Esophagus squamous epithelium (tissue), 5 donors: ENCODE measurements at places on chromosomes 5 and 9.

GRCh38 chr5:111511831-111512374 is 432 bp downstream of the STARD4 start:
- no peak for DNase-seq

- DNase-seq, result no peak
These were observed 24.9 kb upstream of the GADD45G start for GRCh38 chr9:89579741-89580385.

DNA sequence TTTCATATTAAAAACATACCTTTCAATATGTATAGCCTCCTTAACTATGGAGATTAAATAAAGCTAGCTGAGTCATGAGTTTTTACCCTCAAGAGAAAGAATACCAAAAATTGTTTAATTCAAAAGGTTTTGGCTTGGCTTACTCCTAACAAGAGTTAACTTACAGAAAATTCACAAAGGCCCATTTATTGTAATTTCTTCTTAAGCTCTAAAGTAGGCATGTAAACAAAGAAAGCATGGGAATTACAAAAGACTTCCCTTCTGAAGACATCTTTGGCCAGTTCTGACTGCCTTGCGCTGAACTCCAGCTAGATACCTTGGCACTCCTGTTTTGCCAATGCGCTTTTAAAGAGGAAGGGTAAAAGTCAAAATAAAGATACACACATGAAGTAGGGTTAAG is 28.2 kb downstream of the PUM3 start:
- DNase-seq, result no peak

- DNase-seq, result no peak
These were observed 152.1 kb downstream of the GNA14 start for GRCh38 chr9:77495834-77496671.

- no peak for DNase-seq
These were observed 758 bp upstream of the PDCD1LG2 start for GRCh38 chr9:5509573-5509972.

DNA sequence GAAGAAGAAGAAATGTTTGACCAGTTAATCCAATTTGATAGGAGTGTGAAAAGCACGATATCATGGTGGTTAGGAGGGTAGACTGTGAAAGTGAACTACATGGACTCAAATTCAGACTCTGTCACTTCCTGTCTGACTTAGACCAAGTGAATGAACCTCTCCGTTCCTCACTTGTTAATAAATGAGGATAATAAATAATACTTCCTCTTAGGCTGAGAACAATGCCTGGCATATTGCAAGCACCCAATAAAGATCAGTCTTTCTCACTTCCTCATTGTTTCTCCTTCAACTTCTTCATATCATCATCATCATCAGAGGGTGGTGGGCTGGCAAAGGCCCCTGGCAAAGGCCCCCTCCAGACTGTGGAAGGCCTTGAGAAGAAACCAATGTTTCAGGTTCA is 148.7 kb downstream of the CDK5RAP2 start:
- DNase-seq, result no peak

DNA sequence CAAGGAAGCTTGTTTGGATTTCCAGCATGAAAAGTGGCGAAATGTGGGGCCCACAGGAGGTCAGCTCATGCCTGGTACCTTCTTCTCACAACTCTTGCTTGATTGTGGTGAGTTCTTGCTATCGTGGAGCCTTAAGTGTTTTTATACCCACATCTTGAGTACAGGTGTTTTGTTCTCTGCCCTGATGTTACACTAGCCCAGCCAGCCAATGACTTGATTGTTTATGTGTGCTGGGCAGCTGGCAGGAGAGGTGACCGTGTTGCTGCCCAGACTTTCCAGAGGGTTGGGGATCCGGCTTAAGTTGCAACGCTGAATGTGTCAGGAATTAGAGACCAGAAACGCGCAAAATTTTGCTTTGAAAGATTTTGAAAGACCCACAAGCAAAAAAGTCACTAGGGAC is 24.0 kb upstream of the TPPP start:
- DNase-seq, result no peak

DNA sequence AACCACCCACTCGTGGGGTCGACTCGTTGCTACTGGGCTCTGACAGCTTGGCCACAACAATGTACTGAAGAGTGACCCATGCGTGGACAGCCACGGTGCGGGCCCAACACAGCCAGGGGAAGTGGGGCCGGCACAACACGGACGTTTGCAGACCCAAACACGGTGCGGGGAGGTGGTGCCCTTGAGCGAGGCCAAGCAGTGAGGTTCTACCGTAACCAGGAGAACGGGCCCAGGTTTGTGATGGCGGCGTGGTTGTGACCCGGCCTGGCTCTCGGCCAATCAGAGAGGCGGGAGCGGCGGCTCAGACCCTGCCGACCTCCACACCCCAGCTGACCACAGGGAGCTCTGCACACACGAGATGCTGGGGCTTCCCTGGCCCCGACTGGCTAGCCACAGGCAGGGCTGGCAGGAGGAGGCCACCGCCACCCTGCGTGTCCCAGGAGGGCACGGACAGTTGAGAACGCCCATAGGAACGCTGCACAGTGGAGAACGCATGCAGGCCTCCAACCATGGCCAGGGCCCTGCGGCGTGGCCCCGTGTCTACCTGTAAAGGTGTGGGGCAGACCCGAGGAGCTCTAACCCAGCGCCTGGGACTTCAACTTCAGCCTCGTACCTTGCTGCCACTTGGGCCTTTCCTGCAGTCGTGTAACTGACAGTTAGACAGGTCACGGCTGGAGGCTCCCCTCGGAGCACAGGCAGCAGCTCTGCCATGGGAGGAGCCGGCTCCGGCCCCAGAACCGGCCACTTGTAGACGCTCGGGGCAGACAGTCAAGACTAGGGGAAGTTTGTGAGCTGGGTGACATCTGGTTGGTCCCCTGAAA is 13.7 kb downstream of the BRD3 start:
- DNase-seq, result no peak

- no peak for DNase-seq
These were observed 43.1 kb downstream of the PTCD2 start for GRCh38 chr5:72363166-72363802.

- DNase-seq, result no peak
These were observed 99.8 kb downstream of the KLHL3 start for GRCh38 chr5:137636099-137636498.

GRCh38 chr5:63794296-63794695 is 167.9 kb downstream of the HTR1A start:
- no peak for DNase-seq

DNA sequence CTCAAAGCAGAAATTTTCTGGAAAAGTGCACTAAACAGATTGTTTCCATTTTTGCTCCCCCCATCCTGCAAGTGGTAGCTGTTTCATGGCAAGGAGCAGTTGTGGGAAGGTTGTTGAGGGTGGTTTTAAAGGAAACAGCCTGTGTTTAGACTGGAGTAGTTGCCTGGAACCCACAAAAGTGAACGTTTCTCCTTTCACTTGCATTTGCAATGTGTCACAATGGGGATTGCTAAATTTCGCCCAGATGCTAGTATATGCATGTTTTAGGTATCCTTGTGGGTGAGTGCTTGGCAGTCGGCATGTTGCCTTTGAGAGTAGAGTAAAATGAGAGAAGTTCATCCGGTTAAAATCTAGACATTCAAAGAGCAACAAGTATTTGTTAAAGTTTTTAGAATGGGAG is 1099.9 kb upstream of the DMAC1 start:
- no peak for DNase-seq

DNA sequence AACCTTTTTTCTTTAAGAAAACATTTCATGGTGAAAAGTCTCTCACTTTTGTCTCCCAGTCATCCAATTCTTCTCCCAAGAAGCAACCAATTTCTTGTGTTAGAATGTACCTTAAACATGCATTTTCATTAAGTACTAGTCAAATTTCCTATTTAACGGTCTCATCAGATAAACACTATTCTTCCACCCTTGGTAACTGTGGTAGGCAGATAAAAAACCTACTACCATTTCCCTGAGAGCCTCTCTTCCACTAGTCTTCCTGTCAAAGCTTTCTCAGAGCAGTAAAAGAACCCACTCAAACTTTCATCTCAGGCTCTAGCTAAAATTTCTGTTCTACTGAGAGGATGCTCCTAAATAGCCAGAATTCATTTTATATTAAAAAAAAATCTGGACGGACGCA is 10.9 kb downstream of the GNE start:
- no peak for DNase-seq

DNA sequence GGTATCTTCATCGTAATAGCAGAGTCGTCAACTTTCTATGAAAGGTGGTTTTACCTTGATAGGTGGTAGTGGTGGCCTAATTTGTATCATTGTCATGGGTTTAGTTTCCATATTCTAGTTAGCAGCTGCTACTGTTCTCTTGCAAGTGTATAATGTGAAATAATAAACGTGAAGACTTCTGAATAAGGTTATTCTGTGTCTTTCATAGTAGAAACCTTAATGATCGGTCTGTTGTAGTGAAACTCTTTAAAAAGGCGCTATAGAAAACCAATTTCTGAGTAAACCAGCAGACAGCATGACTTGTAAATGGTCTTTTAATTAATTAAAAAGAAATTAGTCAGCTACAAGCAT is 1.6 kb downstream of the SET start:
- DNase-seq, result no peak

- DNase-seq, result no peak
These were observed 70.6 kb downstream of the LRSAM1 start for GRCh38 chr9:127521919-127522304.

DNA sequence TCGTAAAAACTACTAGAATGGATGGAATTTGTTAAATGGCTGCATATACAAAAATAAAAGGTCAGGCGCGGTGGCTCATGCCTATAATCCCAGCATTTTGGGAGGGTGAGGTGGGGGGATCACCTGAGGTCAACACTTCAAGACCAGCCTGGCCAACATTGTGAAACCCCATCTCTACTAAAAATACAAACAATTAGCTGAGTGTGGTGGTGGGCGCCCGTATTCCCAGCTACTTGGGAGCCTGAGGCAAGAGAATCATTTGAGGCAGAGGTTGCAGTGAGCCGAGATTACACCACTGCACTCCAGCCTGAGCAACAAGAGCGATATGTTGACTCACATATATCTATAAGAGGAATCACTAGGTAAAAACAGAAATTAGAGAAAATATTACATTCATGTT is 9.3 kb upstream of the GPR150 start:
- DNase-seq, result no peak

DNA sequence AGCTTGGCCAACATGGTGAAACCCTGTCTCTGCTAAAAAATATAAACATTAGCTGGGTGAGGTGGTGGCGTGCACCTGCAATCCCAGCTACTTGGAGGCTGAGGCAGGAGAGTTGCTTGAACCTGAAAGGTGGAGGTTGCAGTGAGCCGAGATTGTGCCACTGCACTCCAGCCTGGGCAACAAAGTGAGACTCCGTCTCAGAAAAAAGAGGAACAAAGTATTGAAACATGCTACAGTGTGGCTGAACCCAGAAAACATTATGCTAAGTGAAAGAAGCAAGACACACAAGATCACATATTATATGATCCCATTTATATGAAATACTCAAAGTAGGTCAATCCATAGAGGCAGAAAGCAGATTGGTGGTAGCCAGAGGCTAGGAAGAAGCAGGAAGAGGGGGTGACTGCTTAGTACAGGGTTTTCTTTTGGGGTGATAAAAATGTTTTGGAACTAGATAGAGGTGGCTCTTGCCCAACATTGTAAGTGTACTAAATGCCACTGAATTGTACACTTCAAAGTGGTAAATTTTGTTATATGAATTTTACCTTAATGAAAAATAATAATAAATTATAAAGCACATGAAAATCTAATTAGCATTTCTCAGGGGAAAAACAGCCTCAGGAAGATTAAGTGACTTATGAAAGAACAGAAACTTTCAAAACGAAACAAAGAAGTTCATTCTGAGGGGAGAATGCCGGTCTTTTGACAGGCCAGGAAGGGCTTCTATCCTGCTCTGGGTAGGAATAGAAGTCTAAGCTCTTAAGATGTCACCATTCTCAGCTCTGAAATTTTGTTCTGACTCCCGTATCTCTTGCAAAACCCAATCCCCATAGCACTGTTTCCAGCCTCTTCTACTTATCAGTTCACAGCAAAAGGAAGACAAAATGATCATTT is 161.1 kb upstream of the TBCA start:
- DNase-seq, result no peak

DNA sequence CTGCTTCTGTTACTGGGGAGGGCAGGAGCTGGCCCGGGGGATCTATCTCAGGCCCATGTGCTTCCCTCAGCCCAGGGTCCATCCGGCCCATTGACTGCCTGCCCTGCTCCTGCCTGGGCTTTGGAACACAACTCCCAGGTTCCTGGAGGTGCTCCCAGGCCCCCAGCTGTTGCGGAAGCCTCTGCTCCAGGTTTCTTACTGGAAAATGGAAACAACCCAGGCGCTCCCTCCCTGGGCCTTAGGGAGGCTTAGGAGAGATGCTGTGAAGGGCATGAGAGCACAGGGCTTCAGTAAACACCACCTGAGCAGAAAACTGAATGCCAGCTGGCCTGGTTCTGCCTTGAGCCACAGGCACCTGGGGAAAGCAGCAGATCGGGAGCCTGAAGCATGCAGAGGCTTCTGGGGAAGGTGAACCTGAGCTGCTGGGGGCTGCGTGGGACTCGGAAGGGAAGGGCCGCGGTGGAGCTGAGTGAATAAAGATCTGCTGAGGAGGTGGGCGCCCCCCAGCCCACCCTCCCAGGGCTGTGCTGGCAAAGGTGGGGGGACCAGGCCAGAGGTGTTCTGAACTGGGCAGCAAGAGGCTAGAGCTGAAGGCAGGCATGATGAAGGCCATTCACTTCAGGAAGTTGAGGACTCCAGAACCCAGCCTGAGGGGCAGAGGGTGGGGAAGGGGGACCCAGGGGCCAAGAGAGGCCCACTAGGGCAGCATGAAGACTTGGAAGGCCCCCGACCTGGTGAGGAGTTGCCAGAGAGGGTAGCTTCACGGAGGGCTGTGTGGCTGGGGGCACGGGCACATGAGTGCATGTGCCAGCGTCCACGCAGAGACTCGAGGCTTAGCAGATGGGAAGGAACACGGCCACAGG is 64.8 kb downstream of the SHB start:
- DNase-seq, result no peak
